ENCODE measurements at places on chromosomes 12 and 14.
A peak's percentile ranks its signal among the peaks of the same experiment; 100 is the strongest.

DNA sequence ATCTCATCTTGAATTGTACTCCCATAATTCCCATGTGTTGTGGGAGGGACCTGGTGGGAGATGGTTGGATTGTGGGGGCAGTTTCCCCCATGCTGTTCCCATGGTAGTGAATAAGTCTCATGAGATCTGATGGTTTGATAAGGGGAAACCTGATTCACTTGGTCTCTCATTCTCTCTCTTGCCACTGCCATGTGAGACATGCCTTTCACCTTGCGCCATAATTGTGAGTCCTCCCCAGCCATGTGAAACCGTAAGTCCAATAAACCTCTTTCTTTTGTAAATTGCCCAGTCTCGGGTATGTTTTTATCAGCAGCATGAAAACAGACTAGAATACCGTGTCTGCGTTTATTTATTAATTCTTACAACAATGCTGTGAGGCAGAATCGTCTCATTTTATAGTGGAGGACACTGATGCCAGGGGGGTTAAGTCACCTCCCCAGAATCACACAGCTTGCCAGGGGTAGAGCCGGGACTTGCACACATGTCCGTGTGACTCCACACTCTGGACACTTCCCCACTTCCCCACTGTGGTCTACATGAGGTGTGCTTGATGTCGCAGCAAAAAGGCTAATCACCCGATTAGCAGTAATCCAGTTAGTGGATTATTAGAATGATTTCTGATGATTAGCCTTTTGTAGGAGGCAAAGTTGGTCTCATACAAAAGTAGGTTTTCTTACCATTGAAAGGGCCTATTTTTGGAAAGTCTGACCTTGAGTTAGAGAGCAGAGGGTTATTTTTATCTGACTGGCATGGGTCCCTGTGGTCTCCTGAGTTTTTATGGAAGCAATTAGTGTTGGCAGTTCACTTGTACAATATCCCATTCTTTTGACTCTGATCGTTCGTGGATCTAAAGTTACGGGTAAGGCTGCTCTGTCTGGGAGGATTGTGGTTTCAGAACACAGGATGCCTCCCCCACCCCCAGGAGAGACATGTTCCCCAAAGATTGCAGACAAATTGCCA is 47.4 kb upstream of the BCL7A start:
- no peak for DNase-seq

GRCh38 chr12:12720052-12720451 is 2.9 kb downstream of the CDKN1B start:
- peak; percentile 32 for DNase-seq

DNA sequence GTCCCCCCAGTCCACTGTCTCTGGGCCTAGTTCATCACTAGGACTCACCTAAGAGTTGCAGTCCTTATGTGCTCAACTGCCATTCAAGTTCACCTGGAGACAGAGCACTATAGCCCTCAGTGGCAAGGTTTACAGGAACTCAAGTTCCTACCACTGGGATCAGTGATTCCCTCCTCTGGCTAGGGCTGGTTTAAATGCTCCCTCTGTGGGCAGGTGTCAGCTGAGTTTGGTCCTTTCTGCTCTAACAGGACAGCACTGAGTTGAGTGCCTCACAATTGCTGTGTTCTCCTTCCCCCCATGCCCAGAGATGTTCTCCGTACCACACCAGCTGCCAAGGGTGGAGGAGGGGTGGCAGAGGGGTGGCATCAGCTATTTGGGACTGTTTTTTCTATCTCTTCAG is 20.8 kb upstream of the SAV1 start:
- no peak for DNase-seq

GRCh38 chr14:64806862-64807495 is 72.7 kb downstream of the SPTB start:
- DNase-seq: no peak

DNA sequence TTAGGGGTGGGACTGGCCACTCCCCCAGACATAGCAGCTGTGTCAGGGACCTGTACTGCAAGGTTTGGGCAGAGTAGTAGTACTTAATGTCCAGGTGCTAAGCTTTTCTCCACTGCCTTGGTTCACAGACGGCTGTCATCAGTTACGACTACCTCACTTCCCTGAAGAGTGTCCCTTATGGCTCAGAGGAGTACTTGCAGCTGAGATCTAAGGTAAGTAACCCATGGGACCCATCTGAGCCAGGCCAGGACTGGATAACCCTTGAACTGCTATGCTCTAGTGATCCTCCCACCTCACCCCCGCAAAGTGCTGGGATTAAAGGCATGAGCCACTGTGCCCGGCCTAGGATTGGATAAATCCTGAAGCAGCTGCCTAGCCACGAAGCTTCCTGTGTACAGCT is 22.4 kb downstream of the ADCK1 start:
- no peak for DNase-seq

- DNase-seq: no peak
Measured at GRCh38 chr14:96351986-96352385, 11.2 kb downstream of the ATG2B start.

All from RPMI8226 (cell line).